ENCODE measurements at places on chromosomes 1 and 21.

DNA sequence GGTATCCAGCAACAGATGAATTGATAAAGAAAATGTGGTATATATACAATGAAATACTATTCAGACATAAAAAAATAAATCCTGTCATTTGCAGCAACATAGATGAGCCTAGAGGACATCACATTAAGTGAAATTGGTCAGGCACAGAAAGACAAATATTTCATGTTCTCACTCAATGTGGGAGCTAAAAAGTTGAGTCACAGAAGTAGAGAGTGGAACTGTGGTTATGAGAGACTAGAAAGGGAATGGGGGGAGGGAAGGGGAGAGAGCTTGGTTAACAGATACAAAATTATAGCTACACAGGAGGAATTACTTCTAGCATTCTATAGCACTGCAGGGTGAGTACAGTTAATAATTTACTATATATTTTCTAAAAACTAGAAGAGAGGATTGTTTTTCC is 37.1 kb upstream of the SERPINC1 start:
- no peak for DNase-seq

GRCh38 chr1:93720956-93721626 is 39.5 kb upstream of the BCAR3 start:
- DNase-seq, result no peak

DNA sequence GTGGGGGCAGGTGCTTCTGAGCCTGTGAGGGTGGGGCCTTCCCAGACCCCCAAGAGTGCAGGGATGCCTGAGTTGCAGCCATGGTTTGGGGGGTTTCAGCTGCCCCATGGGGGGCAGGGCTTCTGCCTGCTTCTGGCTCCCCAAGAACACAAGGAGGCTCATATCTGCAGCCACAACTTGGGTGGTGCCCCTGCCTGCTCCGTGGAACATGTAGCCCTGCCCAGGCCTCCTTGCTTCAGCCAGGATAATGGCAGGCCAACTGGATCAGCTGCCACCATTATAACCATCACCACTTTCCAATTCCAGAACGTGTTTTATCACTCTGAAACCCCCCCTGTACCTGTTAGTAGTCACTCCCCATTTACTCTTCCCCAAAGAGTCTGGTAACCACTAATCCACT is 14.0 kb downstream of the ZBTB40 start:
- no peak for DNase-seq

DNA sequence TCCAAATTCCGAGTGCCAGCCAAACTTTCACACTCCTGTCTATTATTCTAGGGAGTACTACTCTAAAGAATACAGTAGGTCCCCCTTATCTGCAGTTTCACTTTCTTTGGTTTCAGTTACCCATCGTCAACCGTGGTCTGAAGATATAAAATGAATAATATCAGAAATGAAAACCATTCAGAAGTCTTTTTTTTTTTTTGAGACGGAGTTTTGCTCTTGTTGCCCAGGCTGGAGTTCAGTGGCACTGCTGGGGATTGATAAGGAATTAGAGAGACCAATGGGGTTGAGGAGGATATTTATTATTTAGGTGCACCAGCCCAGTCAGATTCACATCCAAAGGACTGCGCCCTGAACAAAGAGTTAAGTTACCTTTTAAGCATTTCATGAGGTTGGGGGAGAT is 52.9 kb upstream of the SRSF10 start:
- no peak for DNase-seq

- DNase-seq, result peak; percentile 38
Measured at GRCh38 chr1:223556414-223557129, 108.9 kb downstream of the CAPN8 start.

GRCh38 chr1:41862384-41863221 is 56.1 kb downstream of the HIVEP3 start:
- DNase-seq, result no peak

GRCh38 chr1:178536844-178537371 is 24.0 kb downstream of the TEX35 start:
- peak; percentile 88 for DNase-seq

GRCh38 chr21:43600642-43601402 is 58.5 kb downstream of the HSF2BP start:
- no peak for DNase-seq

DNA sequence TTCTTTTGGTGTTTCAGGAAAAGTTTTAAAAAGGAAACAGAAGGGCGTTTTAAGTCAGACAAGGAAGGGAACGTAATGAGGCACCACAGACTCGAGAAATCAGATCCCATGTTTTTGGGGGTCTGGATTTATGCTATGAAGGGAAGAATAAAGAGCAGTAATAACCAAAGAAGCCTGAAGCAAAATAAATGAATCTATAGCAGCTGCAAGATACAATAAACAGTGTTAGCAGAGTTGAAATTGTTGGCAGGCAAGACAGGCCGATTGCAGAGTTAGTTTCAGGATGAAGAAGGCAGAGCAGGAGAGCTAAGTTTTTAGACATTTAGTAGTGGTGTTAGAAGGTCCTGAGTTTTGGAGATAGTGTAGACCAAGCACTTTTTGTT is 425 bp downstream of the DDR2 start:
- DNase-seq, result no peak

GRCh38 chr1:169784102-169784501 is 10.6 kb downstream of the METTL18 start:
- no peak for DNase-seq

GRCh38 chr1:155001425-155001674 is 1.3 kb upstream of the ZBTB7B start:
- DNase-seq, result no peak

- DNase-seq, result no peak
Measured at GRCh38 chr1:36224537-36225282, 467 bp downstream of the THRAP3 start.

DNA sequence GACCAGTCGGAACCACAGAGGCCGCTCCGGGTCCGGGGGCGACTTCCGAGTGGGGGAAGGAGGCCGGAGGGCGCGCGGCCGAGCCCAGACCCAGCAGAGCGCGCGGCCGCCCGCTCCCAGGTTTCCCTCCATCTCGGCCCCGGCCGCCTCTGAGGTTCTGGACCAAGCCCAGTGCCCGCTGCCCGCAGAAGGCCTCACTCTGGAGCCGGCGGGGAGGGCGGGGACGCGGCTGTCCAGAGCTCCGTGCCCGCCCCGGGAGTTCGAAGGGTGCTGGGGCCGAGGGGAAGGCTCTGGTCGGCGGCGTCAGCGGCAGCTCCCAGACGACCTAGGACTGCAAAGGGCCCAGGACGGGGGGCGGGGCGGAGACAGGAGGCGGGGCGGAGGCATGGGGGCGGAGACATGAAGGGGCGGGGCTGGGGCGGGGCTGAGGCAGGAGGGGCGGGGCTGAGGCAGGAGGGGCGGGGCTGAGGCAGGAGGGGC is 48.0 kb upstream of the SLC19A1 start:
- DNase-seq, result peak; percentile 44

DNA sequence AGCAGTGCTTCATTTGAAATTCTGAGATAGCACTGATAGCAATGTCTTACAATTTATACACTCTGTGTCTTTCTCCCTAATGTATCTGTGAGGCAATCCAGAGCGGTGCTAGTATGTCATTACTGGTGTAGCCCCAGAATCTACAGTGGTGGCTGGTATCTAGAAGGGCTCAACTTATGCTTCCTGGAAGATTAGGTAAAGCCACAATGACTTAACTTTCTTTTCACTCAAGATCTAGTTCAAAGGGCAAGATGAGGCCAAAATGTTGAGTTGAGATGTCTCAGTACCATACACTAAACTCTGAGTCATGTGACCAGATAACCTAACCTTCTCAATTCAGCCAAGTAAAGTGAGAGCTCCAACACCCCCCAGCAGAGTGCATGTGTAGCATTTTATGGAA is 77.5 kb downstream of the PAPPA2 start:
- no peak for DNase-seq

DNA sequence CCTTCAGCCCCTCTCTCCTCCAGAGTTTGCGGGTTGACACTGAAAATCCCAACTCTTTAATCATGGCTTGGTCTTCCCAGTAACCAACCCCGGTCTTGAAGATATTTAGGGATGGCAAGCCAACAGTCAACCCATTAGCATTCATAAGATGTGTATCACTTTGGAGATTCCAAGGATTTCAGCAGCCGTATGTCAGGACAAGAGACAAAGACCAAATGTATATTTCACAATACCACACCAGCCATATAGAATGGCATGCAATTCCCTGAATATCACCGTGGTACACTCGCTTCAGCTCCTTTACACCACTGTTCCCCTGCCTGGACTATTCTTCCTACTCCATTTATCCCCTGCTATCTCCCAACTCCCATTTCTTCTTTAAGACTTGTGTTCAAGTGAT is 109.2 kb downstream of the CSMD2 start:
- DNase-seq, result no peak

All from mucosa of gallbladder (tissue), 1 donor.